ENCODE measurements at places on chromosomes 7 and 10. TPM values are rescaled to one million over a fixed set of nuclear protein-coding genes. Genes with fewer than 3 reads are reported as not detected.

- DNase-seq = peak; percentile 4
These were observed 120.1 kb downstream of the PTPN20 start for GRCh38 chr10:47031211-47031900.

The GALNT17 gene
- not detected for total RNA-seq

DNA sequence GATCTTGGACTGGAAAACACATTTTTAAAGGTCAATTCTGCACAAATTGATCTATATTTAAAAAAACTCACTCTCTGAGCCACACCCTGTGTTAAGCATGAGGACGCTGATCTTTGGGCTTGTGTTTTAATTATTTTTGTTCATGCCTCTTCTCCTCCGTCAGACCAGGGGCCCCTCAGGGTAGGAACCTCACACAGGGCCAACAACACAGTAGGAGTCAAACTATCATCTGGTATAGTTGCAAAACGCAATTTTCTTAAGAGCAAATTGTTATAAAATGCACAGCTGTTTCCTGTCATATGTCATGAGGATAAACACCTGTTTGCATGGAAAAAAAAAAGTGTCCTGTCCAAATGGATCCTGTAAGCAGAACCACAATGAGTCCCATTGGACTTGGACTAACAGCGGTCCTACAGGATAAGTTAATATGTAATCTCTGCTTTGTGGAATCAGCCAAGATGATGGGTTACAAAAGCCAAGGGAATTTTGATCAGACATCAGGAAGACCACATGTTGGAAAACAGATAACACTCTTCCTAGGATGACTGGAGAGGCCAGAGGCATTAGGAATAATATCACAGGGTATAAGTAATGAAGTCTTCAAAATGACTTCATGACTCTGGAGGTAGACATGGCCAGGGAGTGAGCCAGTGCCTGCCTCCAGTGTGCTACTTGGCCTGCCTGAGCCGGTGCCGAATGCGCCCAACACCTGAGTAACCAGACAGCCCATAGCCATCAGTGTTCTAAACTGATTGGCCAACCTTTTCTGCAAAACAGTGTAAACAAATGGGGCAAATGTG is 184.9 kb upstream of the ADCY1 start:
- DNase-seq = no peak

GRCh38 chr7:82044497-82045080 is 274.7 kb upstream of the HGF start:
- peak; percentile 37 for DNase-seq

DNA sequence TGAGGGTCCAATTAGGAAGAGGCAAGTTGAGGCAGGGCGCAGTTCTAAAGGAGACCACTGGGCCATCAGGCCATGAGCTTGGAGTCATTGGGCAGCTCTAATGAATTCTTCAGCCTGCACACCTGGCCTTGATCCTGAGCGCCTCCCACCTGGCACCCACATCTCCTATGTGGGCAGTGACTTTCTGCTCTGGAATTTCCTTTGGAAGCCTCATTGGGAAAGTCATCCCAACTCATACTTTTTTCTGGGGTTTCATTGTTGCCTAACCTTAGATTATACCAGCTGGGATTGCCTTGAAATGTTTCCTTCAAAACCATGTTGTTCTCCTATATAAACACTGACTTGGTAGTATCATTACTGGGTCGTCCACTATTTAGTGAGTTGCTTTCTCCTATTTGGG is 54.1 kb downstream of the PLPP4 start:
- no peak for DNase-seq

GRCh38 chr10:107443813-107444212 is 279.3 kb upstream of the SORCS1 start:
- DNase-seq = no peak

DNA sequence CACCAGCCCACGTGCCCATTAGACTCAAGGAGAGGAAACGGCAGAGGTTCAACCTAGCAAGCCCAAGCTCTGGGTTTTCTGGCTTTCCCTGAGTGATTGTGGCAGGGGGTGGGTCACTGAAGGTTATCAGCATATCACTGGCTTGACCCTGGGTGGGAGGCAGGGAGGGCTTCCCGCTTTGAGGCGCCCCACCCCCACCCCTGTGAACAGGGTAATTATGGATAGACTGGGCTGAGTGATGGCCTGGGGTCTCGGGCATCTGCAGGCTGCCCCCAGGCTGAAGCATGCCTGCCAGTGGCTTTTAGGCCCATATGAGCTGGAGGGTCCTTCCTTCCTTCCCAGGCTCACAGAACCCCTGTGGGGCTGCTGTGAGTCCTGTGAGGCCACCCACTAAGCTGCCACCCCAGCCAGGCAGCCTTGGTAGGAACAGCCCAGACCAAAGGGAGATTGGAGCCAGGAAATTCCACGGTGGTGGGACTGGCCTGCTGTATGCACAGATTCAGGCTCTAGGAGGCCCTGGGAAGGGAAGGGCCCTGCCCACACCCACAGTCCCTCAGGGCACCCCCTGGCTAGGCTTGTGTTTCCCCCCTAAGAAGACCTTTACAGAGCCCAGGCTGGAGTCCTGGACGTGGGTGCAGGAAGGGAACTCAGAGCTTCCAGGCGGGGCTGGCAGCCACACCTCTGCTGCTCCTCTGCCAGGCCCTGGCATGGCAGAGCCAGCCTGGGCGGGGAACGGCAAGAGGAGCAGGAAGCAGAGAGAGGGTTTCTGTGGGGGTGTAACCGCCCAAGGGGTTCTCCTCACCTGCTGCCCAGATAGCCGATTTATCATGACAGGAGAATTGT is 33.1 kb downstream of the GPRIN2 start:
- no peak for DNase-seq

DNA sequence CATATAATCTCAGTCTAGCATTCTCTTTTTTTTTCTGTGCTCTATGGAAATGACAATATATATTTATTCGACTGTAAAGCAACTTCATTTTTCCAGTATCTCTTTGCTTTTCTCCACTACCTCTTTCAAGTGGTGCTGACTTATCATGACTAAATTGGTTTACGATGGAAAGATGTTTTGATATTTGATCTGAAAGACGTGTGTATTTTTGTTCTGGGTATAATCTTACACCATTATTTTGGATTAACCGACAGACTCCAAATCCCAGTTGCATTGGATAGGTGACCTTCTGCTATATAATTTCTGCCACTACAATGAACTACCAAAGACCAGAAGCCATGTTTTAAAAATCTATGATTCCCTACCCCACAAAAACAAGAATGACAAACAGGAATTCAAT is 380.5 kb upstream of the NFE2L3 start:
- no peak for DNase-seq

The SND1 gene
- total RNA-seq = 225 TPM

The FAM25G gene
- total RNA-seq = not detected

GRCh38 chr7:76282344-76283253 is 19.9 kb upstream of the HSPB1 start:
- no peak for DNase-seq

DNA sequence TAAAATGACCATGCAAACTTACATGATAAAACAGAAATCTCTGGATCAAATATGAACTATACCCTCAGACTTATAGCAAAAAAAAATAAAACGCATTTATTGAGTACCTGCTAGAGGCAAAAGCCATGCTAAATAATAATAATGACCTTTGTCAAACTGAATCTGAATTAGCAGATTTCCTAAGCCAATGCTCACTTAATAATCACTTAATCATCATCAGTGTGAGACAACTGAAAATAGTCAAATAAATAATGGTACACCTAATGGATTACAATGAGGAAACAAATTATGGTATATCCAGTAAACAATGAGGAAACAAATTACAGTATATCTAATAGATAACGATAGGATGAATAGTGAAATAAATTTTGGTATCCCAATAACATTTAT is 37.6 kb downstream of the COL1A2 start:
- no peak for DNase-seq

DNA sequence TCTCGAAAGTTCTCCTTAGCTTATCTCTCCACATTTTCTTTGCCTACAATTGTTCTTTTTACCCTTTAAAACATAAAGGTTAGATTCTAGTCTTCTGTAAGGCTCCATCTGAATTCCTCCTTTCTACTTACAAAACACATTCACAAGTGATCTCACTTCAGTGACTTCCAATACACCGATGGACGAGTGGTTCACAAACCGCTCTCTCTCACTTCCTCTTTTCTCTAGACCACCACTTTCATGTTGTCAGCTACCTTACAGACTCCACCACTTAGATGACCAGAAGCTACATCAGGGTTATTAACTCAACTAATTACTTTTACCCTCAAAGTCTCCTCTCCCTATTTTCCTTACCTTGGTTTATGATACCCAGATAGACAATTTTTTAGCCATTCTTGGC is 11.8 kb downstream of the MET start:
- DNase-seq = peak; percentile 82

GRCh38 chr10:33136781-33137180 is 178.8 kb upstream of the ITGB1 start:
- DNase-seq = no peak

The VSIR gene
- total RNA-seq = 9.0 TPM

DNA sequence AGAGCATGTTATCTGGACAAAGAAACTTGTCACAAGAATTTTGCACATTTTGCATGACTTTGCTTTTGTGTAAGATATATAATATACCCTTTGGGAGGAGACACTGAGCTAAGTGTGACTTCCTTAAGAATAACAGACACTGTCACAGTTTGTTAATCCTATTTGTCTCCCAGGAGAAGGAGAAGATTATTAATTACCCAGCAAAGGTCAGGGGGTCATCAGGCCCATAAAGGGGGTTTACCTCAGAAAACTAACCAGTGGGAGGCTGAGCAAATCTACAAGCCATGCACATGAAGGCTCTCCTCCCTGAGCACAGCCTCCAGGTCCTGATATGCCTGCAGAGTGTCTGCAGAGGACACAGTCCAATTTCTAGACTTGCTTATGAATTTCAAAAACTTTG is 10.1 kb upstream of the MET start:
- no peak for DNase-seq

GRCh38 chr7:148575640-148576411 is 14.7 kb upstream of the C7orf33 start:
- peak; percentile 74 for DNase-seq

DNA sequence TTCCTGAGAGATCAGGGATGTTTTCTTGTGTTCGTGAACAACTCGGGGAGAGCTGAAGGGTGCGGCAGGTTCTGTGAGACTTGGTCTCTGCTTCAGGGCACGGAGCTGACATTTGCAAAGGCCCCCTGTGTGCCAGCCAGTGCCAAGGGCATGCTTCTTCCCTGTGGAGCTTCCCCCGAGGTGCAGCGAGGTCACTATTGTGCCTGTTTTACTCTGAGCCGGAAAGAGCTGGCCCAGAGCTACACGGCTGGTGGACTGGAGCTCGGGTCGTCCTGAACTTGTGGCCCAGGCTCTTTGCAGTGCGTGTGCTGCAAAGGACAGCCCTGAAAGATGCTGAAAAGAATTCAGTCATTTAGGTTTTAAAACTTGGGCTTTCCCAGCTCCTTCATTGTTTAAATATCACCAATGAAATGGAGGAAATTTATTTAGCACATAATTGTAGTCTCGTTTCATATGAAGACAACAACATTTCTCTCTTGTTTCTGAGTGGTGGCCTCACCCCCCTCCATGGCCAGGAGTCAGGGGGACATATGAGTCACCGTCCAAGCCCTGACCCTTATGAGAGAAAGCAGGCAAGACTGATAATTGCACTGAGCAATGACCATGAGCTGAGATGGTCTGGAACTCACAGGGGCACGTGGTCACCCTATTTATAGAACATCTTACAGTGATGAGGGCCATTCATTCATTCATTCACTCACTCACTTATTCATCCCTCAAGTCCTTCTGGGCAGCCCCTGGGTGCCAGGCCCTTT is 102.6 kb downstream of the PTPRE start:
- no peak for DNase-seq

DNA sequence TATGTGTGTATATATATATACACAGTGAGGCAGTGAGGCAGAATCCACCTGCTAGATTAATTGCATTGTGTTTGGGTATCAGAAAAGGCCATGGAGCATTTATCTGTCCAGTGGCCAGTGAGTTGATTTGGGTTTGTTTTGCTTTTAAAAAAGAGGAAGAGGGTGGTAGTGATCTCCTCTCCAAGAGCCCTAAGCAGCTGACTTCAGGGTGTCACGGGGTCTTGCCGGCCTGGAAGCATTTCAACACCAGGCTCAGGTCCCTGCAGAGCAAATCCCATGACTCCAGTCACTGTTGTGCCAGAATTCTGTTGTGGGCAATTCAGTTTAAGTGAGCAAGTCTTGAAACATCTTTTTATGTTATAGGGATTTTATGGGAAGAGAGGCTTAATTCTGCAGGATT is 30.6 kb upstream of the GPNMB start:
- no peak for DNase-seq

The ELFN1 gene
- not detected for total RNA-seq

GRCh38 chr10:34666008-34666704 is 148.9 kb downstream of the PARD3 start:
- peak; percentile 27 for DNase-seq

The COL13A1 gene
- not detected for total RNA-seq

GRCh38 chr10:104680467-104681401 is 39.6 kb downstream of the SORCS3 start:
- no peak for DNase-seq

GRCh38 chr10:22643775-22644174 is 70.6 kb downstream of the PIP4K2A start:
- DNase-seq = no peak

DNA sequence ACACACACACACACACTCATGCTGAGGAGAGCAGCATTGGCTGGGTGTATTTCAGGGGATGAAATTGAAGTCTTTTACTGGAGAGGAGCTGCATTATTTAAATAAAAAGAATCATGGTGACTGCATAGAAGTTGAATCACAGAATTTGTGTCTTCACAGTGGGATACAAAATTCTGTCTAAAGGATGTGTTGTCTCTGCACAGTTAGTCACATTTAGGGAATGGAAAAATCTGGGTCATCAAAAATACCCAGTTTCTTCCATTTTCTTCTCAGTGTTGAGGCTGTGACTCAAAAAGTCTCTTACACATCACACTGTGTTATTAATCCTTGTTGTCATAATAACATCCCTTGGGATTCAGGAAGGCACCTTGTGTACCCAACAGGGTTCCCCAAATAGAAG is 10.9 kb downstream of the PAPSS2 start:
- DNase-seq = no peak

GRCh38 chr7:77740257-77740656 is 44.0 kb downstream of the RSBN1L start:
- DNase-seq = no peak

GRCh38 chr7:154644366-154644765 is 358.6 kb downstream of the PAXIP1 start:
- DNase-seq = no peak

DNA sequence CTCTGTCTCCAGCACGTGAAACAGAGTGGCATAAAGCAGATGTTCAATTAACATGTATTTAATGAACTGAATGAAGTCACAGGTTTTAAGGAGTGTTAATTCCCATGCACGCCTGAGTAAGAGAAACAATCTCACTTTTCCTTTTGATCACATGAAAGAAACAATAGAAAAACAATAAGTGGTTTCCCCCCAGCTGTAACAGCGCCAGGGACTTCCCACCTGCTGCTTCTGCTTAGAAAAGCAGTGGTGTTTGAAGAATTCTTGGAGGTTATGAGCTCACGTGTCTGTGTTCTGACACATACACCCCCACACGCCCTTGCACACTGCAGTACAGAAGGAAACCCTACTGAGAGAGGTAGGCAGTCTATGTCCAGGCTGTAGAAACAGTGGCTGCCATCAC is 51.3 kb upstream of the FRMD4A start:
- no peak for DNase-seq

The CYP26C1 gene
- total RNA-seq = 0.15 TPM

The AGAP9 gene
- total RNA-seq = 8.0 TPM

- no peak for DNase-seq
These were observed 124.3 kb upstream of the MACROH2A2 start for GRCh38 chr10:69928339-69928738.
